ENCODE measurements at places on chromosomes 3 and 15. TPM values are rescaled to one million over a fixed set of nuclear protein-coding genes. Genes with fewer than 3 reads are reported as not detected.

Gene GREM1
- 4.6 TPM for total RNA-seq

Gene CYP19A1
- total RNA-seq = 24.0 TPM

Gene CLPX
- total RNA-seq = 49.8 TPM

Gene CYP8B1
- total RNA-seq = not detected

Gene IL20RB
- 15.2 TPM for total RNA-seq

Gene ARHGEF26
- total RNA-seq = 23.9 TPM

GRCh38 chr3:188241883-188242282 lies 87.9 kb downstream of the LPP start:
- DNase-seq = no peak

DNA sequence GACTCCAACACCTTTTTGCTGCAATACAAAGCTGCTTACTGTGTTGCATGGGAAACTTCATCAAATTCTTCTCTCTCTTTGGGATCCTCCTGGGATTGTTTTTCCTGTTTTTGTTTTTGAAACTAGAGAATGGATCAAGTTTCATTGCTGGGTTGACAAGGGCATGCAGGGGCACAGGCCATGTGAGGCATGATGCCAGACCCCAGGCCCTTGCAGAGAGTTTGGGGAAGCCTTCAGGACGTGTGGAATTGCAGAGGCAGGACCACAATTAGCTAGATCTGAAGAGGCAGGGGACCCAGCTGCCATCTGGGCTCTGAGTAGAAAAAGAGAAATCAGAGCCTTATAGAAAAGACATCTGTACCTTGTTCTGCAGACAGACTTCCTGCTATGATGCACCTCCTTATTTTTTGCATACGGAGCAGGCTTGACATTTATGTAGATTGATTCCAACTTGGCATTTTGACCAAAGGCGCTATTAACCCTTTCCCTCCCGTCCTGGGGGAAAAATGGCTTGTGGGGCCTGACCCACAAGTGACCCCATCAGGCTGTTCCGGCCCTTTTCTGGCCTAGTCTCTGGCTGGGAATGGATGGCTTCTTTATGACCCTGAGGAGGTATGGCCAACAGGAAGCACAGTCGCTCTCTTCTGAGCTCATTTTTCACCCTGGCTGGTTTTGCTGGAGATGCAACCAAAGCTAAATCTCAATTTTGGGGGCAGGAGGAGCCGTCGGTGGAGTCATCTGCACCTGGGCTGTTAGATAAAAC lies 44.3 kb upstream of the CHRNB4 start:
- DNase-seq = peak; percentile 41

DNA sequence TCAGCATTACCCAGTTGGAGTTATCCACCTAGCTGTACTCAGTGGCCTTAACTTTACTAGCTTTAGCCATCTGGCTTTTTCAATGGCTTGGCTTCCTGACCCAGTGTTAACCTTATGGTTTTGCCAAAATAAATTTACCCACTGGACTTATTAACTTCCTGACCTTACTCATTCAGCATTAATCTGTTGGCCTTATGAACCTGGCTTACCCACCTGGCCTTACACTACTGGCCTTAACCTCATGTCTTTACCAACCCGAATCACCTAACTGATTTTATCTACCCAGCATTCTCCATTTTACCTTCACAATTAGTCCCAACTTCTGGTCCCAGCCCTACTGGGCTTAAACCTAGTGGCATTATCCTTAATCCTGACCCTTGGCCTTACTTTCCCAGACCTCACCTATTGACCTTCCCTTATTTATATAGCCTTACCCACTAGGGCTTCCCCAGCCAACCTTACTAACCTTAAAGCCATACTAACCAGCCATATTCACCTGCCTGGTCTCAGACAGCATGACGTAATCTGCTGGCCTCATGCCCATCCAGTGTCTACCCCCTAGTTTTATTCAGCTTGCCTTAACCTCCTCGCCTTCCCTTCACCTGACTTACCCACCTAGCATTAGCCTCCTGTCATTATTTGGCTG lies 100.0 kb downstream of the IL12A start:
- no peak for DNase-seq

- DNase-seq = no peak
Observed at GRCh38 chr15:77851691-77852090, 219.0 kb upstream of the LINGO1 start.

DNA sequence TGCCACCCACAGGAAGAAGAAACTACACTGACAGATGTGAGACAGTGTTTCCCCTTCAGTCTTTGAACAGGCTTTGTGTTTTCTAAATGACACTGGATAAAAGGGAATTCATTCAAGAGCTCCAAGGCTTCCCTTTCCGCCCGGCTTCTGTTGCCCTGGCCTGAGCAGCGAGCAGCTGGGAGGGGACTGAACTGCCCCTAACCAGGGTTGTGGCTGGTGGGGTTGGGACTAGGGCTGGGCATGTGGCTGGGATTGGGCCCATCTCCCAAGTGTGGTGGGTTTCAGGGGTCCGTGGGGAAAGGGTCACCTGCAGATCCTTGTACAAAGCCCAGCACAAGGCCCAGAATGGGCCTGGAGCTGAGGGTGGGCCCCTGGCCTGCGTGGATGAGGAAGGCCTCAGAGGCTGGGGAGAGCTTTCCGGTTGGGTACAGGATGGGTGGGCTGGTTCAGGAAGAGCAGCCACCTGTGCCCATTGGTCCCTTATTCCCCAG lies 10.4 kb downstream of the VILL start:
- DNase-seq = peak; percentile 48

DNA sequence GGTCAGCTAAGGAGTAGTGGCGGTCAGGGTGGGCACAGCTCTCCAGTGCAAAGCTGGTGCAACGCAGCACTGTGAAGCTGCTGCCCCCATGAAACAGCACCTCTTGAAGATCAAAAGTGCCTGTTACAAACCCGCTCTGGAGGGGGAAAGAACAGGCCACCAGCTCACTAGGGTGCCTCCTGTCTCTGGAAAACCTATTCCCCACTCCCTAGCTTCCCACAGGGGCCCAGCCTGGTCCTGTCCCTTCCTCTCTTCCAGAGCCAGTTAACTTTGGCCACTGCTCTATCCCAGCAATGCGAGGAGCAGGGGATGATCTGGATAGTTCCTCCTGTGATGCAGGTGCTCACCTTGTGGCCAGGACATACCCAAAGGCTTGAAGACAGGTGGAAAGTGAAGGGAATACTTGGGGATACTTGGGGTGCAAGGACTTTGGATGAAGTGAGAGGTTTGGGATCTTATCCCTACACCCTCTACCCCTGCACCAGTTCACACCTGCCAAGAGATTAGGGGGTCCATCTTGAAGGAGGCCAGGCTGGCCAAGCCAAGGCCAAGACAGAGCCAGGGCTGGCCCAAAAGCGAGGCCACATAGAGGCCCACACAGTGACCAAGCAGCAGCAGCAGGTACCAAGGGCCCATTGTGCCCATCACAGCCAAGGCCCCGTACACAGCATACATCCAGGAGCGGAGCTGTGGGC lies 4.2 kb downstream of the HHATL start:
- DNase-seq = no peak

DNA sequence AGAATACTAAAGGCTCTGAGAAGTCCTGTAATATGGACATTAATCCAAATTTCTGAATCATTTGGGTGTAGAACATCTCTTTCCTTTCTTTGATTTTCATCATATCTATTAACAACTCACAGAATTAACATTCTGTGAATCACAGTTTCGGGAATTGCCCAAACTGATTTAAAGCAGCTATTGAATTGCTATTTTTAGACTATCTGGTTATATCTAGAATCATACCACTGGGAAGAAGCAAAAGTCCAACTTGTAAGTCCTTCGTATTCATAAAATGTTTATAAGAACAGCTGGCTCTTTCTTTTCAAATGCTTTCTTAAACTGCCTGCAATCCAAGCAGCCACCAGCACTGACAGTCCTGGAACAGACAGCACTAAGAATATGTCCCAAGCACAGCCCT lies 733.0 kb downstream of the NTRK3 start:
- no peak for DNase-seq

- no peak for DNase-seq
Observed at GRCh38 chr3:62178739-62179600, 194.4 kb downstream of the FEZF2 start.

DNA sequence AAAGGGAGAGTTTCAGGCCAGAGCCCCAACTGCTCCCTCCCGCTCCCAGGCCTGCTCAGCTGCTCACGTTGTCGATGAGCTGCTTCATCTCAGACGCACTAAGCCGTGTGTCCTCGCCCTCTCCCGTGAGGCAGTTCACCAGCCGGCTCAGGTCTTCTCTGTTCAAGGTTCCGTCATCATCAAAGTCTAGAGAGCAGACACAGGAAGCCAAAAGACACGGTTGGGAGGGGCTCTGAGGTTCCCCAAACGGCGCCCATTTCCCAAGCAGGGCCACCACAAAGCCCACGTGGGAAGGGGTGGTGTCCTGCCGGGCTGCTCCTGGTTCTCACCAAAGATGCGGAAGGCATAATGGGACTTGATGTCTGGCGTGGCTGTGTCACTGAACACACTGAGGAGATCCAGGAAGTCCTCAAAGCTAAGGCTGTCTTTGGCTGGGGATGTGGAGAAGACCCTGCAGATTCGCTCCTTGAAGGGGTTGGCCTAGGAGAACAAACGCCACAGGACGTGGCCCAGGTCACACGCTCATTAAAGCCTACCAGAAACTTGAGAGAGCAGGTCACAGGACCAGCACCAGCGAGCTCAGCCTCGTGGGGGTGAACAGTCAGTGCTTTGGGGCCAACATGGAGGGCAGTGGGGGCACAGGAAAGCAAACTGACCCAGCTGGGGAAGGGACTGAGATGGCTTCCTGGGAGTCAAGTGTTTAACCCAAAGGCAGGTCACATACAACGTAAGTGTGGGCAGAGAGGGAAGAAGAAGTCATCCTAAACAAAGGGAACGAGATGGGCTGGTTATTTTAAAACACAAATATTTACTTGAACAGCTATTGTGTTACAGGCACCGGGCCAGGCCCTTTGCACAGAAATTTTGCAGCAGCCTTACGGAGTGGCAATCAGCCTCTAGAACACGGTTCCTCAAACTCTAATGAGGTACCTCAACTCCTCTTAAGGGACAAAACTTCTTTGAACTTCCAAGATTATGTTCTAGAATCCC lies 2.4 kb downstream of the CIB1 start:
- DNase-seq = no peak

DNA sequence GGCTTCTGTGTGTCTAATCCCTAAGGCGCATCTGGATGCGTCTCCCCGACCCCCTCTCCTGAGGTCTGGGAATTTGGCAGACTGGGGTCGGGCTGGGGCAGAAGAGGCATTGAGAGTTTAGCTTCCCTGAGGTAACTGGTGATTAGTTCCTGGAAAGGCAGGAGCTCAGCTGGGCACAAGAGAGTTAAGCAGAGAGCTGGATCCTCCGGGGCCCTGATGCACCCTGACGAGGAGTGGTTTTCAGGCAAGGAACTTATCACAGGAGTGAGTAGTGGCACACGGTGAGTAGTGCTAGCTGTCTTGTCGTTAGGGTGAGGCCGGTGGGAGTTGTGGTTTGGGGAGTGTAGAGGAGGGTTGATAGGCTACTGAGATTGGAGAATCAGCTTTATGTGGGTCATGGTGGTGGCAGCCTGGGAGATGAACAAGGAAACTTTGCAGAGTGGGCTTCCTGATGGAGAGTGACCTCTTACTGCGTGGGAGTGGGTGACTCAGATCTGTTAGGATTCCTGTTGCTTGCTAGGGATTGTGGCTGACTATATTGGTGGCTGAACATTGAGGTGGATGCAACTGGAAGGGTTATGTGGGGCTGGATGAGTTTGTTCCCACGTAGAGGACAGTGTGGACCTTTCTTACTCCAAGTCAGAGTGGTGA lies 897 bp downstream of the RAD54L2 start:
- no peak for DNase-seq

GRCh38 chr3:179045719-179046402 lies 25.7 kb downstream of the ZMAT3 start:
- no peak for DNase-seq

DNA sequence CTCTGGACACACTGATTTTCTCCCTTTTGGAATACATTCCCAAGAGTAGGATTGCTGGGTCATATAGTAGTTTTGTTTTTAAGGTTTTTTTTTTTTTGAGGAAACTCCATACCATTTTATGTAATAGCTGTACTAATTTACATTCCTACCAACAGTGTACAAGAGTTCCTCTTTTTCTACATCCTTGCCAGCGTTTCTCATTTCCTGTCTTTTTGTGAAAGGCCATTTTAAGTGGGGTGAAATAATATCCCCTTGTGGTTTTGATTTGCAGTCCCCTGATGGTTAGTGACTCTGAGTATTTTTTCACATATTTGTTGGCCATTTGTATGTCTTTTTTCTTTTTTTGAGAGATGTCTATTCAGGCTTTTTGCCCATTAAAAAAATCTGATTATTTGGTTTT lies 1205.5 kb downstream of the ROBO1 start:
- DNase-seq = no peak

- no peak for DNase-seq
Observed at GRCh38 chr3:184354754-184355153, 6.7 kb downstream of the CLCN2 start.

Measured in sciatic nerve (tissue), 2 donors.